ENCODE measurements at places on chromosomes 12 and 14.

DNA sequence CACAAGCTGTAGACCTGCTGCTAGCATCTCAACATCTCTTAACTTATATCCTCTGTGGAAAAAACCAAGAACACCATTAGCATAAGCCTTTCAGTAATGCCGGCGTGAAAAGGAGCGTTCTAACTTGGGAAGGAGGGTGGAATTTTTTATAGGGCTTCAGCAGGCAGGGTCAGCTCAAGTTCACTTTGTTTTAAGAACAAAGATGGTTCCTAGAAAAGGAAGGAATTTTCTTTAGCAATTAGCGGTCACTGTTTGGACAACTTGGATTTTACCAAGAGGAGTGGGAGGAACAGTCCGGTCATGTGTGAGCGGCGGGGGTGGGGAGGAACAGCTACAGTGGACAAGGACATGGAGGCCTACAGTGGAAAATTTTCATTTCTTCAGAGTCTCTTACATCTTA, 35.9 kb downstream of the BBS10 start:
- no peak for DNase-seq

- no peak for DNase-seq
These were observed 37.5 kb upstream of the DTX1 start for GRCh38 chr12:113019025-113019424.

GRCh38 chr14:104821229-104821945, 20.5 kb downstream of the ZBTB42 start:
- DNase-seq = peak; percentile 52

GRCh38 chr12:71125949-71126348, 31.9 kb downstream of the TSPAN8 start:
- DNase-seq = no peak

- DNase-seq = peak; percentile 70
These were observed 411.9 kb downstream of the FUT8 start for GRCh38 chr14:65824285-65824977.

GRCh38 chr12:71763677-71764379, 9.2 kb downstream of the RAB21 start:
- DNase-seq = no peak

- peak; percentile 53 for DNase-seq
These were observed 657 bp downstream of the CBLN3 start for GRCh38 chr14:24428628-24429394.

DNA sequence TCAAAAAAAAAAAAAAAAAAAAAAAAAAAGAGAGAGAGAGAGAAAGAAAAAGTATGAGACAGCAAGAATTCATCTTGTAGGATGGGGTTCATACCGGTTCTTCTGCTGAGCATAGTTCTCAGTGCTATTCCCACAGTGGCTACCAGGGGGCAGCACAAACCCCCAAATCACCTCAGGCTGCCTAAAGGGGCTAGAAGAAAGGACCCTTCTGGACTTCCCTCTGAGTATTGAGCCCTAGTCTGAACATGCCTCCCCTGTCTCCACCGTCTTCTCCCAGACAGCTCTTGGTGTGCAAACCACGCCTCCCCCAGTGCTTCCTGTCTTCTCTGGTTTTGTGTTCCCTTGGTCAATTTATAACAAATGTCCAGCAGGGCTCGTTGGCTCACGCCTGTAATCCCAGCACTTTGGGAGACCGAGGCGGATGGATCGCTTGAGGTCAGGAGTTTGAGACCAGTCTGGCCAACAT, 31.3 kb upstream of the SMUG1 start:
- DNase-seq = peak; percentile 85

- DNase-seq = no peak
These were observed 759.9 kb upstream of the FLRT2 start for GRCh38 chr14:84770030-84770429.

- no peak for DNase-seq
These were observed 47.7 kb downstream of the PPHLN1 start for GRCh38 chr12:42373669-42374068.

Data from activated CD8-positive, alpha-beta memory T cell treated with anti-CD3 and anti-CD28 coated beads for 24 hours (primary cell).